ENCODE measurements at places on chromosomes 7 and 10.
A peak's percentile ranks its signal among the peaks of the same experiment; 100 is the strongest.

DNA sequence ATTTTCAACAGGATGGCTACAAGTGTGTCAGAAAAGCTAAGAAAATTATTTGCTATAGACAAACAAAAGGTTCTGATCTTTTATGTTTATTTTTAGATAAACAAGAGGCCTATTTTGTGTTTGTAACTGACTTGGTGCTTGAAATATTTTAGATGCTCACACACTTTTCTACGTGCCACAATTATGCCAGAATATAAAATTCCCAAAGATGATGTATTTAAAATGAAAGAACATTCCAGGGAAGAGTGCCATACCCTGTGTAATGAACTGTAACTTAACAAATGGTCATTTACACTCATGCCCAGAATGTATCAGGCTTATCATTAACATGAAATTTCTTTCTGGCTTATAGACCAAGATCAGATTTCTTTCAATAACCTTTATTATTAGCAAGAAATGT is 144.9 kb upstream of the MTPN start:
- no peak for DNase-seq

- DNase-seq = no peak
These were observed 209.9 kb downstream of the FRMD4A start for GRCh38 chr10:14120812-14121211.

GRCh38 chr7:128120116-128120515 is 88.9 kb upstream of the LRRC4 start:
- DNase-seq = no peak

- DNase-seq = no peak
These were observed 26.1 kb downstream of the STRA8 start for GRCh38 chr7:135259702-135260101.

DNA sequence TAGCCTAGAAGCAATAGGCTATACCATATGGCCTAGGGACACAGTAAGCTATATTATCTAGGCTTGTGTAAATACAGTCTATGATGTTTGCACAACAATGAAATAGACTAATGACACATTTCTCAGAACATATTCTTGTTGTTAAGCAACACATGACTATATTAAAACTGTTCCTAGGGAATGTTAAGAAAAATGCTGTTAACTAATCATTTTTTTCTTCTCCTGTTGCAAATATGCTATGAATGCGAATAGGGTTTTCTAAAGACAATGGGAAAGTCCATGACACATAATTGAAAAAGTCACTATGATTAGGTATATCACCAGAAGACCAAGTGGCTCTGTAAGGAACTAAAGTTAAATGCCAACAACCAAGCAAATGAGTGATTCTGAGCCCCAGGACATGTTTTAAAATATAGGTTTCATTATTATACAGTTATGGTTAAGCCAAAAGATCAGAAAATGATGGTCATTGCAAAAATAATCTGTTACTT is 454.0 kb upstream of the SORCS1 start:
- DNase-seq = no peak

GRCh38 chr7:82528577-82529310 is 85.2 kb upstream of the CACNA2D1 start:
- no peak for DNase-seq

DNA sequence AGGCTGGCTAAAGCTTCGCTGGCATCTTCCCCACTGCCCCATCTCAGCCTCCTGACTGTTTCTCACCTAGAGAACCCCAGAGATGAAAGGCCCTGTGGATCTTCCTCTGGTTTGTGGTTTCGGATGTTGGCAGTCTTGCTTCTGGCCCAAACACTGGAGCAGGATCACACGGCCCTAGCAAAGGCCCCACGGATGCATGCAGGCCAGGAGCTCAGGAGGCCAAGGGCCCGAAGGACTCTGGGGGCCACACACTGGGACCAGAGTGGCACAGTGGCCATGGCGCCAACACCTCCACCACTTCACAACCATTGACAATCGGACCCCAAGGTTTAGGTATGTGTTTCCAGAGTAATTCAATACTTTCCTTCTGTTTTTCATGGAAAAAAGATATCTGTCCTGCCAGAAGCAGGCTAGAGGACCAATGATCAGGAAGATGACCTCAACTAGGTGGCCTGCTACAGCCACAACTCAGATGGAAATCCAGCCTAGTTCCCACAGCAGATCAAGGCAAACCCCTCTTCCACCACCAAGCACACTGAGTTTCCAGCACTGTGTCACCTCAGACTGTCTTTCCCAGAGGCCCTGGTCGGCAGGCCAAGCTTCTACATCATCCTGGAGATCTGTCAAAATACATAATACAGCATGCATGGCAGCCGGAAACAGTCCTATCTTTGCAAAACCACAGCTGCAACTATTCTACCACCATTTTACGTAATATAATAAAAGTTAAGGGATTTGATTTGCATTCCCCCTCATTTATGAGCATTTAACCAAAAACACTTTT is 53.0 kb downstream of the CTBP2 start:
- DNase-seq = no peak

GRCh38 chr7:77537778-77538280 is 734 bp downstream of the PTPN12 start:
- DNase-seq = no peak

- DNase-seq = no peak
These were observed 21.7 kb upstream of the GALNTL5 start for GRCh38 chr7:151934584-151934983.

GRCh38 chr7:119197877-119198527 is 973.5 kb downstream of the ANKRD7 start:
- DNase-seq = no peak

- DNase-seq = no peak
These were observed 211.4 kb upstream of the MDFIC start for GRCh38 chr7:114710499-114710898.

GRCh38 chr10:34473174-34474008 is 341.7 kb downstream of the PARD3 start:
- no peak for DNase-seq

GRCh38 chr10:73096041-73096448 is 621 bp downstream of the P4HA1 start:
- DNase-seq = peak; percentile 57

GRCh38 chr7:139589474-139589873 is 66.0 kb downstream of the CLEC2L start:
- no peak for DNase-seq

DNA sequence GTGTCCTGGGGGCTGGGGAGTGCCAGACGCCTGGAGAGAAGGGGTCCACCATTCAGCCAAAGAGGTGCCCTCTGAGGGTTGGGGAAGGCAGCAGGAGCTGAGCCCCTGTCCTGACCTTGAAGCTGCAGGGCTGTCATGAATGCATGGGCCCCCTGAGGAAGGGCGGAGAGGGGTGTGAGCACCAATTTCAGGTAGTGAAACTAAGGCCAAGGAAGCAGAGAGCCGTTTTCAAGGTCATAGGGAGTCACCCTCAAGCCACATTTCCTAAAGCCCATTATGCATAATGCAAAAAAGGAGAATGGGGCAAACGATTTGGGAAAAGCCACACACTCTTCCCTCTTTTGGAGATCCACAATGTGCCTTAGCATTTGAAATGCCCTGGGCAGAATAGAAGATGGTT is 37.2 kb downstream of the FIGNL1 start:
- DNase-seq = no peak

GRCh38 chr10:132687893-132688579 is 97.9 kb downstream of the NKX6-2 start:
- no peak for DNase-seq

GRCh38 chr7:150412016-150412415 is 32.9 kb downstream of the ZNF775 start:
- DNase-seq = no peak

GRCh38 chr10:20955355-20955893 is 58.3 kb upstream of the NEBL start:
- no peak for DNase-seq

DNA sequence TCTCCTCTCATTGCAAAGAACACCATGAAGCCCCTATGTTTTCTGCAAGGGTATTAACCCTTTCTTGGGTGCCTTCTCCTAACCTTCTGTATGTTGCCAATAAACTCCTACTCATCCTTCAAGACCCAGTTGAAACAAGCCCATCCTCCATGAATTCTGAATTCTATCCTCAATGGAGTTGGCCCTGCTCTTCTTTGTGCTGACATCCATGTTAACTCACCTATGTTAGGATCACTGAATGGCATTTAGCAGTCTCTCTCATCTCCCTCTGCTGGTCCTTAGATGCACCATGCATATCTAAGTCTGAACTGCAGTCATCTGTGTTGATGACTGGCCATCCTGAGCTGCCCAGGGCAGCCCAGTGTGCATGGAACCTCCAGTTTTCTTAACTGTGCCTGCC is 129.8 kb downstream of the BUB3 start:
- no peak for DNase-seq

DNA sequence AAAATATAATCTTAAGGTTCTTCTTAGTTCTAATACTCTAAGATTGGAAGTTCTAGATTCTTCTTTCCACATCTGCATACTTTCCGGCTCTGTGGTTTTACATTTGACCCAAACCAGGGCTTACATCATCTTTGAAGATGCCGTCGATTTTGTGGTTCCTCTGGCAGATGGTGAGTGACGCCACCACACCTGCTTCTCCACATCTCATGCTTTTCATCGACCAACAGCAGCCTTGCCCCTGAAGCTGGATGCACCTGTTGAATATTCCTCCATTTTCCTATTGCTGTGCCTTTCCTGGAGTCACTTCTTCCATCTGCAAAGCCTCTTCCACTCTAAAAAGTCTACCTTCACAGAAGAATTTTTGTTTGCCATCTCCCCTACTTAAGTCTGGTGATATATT is 121.3 kb downstream of the PRKCQ start:
- no peak for DNase-seq

DNA sequence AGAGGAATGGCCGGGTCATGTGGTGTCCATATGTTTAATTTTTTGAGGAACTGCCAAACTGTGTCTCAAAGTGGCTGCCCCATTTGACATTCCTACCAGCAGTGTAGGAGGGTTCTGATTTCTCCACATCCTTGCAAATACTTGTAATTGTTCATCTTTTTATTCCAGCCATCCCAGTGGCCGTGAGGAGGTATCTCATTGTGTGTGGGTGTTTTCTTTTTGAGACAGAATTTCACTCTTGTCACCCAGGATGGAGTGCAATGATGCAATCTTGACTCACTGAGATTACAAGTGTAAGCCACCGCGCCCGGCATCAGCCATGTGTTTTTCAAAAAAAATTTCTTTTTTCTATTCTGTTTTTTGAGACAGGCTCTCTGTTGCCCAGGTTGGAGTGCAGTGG is 38.7 kb upstream of the DLG5 start:
- no peak for DNase-seq

- no peak for DNase-seq
These were observed 497.5 kb upstream of the KLF6 start for GRCh38 chr10:4282496-4282895.

DNA sequence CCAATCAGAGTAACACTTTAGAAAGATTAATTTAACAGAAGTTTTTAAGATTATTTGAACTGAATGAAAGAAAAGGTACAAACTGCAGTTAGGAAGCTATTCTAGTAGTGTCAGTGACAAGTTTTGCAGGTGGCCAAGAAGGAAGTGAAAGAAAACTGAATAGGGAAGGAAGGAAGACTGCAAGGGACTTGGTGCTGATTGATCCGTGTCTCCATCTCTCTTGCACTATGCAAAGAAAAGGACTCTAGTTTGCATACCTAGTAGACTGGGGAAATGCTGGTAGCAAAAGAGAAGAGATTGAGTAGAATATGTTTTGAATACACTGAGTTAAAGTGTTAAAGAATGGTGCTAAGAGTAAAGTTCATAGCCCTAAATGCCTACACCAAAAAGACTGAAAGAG is 33.0 kb downstream of the OR6V1 start:
- no peak for DNase-seq

- peak; percentile 50 for DNase-seq
These were observed 45.7 kb downstream of the IKZF1 start for GRCh38 chr7:50349963-50350944.

DNA sequence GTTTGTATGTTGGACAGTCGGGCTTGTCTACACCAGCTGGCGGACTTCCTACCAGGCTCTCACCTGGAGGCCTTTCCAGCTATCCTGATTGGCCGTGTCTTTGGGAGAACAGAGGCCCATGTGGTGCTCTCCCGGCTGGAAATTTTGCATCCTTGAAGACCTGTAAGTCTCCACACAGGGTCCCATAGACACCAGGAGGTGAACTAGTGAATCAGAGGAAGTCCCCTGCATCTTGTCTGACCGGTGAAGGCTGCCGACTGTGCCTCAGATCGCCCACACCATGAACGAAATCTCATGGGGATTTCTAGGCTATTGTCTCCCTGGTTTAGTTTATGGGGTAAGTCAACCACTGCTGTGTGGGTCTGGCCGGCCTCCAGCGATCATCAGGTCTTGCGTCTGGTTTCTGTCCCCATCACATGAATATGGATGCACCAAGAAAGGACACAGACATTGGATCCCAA is 108.4 kb upstream of the LYZL2 start:
- DNase-seq = no peak

DNA sequence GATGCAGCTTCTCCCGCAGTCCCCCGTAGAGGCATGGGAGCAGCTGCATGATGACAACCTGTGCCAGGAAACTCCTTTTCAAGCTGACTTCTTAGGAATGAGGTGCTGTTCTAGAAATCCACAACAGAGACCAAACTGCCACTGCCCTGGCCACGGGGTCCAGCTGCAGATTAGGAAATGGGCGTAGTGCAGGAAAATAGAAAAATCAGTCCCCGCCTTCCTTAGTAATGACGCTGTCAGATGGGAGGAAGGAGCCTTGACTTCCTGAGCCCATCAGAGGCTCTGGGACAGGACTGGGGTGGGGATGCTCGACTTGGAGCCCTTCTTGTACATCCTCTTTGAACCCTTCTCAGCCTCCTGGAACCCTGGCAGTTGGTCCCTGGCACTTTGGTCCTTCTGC is 227.8 kb upstream of the GRB10 start:
- no peak for DNase-seq

- no peak for DNase-seq
These were observed 63.3 kb downstream of the ELFN1 start for GRCh38 chr7:1733206-1733907.

- DNase-seq = no peak
These were observed 301.7 kb downstream of the RPS24 start for GRCh38 chr10:78335371-78335690.

DNA sequence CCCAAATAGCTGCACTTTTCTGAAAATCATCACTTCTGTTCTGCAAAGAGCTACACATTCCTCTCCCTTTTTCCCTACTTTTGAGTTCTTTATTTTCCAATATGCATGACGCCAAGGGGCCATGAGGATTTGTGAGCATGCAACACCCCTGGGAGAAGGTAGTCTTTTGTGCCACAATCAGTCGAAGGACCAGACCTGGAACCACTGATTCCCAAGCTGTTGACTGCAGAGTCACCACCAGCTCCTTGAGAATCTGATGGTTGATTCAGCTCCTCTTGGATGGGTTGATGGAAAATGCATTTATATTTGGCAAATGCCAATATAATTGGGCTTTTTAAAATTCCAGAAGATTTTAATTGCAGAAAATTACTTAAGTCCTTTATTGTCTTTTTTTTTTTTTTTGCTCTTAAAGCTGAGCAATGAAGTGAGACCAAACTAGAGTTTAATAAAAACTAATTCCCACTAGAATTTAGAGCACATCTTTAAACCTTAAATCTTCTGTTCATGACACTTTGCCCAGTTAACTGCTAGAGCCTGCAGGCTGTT is 554.1 kb downstream of the TNS3 start:
- DNase-seq = no peak

GRCh38 chr7:27697861-27698430 is 35.3 kb upstream of the HIBADH start:
- DNase-seq = no peak

GRCh38 chr10:111875725-111876124 is 307.8 kb downstream of the GPAM start:
- no peak for DNase-seq

GRCh38 chr7:22001345-22002004 is 55.8 kb upstream of the CDCA7L start:
- no peak for DNase-seq
